Activated CD4-positive, alpha-beta T cell treated with anti-CD3 and anti-CD28 coated beads, Interleukin-2, amount 50 U/mL, for 48 hours (primary cell): ENCODE measurements at places on chromosomes 2 and 18.

- DNase-seq: no peak
Observed at GRCh38 chr2:229488232-229488631, 217.1 kb upstream of the PID1 start.

- no peak for DNase-seq
Observed at GRCh38 chr2:175576270-175576669, 394.8 kb upstream of the ATP5MC3 start.

DNA sequence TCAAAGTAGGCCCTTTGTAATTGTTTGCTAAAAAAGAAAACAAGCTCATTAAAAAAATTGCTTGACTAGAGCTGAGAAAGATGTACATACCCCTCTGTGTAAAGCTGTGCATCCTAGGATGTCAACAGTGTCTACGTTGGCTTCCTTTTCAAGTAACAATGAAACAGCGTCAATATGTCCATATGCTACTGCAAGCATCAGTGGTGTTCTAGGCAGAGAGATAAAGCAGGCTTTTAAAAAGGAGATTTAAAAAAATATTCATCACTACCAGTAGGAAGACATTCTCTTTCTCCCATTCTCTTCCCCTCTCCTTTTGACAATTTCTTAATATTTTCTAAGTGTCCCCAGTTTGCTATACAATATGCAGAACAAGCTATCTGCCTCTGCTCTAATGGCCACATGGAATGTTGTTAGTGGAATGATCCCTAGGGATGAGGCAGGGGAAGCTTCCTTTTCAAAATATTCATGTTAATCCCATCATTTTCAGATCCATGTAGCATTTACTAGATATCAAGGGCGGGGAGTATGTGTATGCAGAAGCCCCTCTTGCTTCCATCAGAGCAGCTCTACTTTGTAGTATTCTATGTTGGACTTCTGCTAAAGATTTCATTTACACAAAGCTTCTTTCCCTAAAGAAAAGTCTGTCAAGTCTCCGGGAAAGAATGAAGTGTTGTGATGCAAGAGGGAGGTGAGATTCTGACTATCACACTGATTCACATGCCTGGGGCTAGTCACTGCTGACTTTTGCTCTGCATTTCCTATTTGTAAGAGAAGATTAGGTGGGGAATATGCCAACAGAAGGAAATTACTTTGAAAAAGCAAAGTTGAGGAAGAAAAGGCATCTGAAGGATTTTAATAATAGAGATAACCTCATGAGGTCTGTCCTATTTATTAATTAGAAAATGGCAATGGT, 81.5 kb upstream of the PGAP1 start:
- no peak for DNase-seq

- DNase-seq: no peak
Observed at GRCh38 chr2:24085200-24085489, 511 bp upstream of the TP53I3 start.

- peak; percentile 34 for DNase-seq
Observed at GRCh38 chr18:74353169-74353775, 37.6 kb downstream of the C18orf63 start.

GRCh38 chr2:231007286-231008098, 11.6 kb downstream of the SPATA3 start:
- no peak for DNase-seq

DNA sequence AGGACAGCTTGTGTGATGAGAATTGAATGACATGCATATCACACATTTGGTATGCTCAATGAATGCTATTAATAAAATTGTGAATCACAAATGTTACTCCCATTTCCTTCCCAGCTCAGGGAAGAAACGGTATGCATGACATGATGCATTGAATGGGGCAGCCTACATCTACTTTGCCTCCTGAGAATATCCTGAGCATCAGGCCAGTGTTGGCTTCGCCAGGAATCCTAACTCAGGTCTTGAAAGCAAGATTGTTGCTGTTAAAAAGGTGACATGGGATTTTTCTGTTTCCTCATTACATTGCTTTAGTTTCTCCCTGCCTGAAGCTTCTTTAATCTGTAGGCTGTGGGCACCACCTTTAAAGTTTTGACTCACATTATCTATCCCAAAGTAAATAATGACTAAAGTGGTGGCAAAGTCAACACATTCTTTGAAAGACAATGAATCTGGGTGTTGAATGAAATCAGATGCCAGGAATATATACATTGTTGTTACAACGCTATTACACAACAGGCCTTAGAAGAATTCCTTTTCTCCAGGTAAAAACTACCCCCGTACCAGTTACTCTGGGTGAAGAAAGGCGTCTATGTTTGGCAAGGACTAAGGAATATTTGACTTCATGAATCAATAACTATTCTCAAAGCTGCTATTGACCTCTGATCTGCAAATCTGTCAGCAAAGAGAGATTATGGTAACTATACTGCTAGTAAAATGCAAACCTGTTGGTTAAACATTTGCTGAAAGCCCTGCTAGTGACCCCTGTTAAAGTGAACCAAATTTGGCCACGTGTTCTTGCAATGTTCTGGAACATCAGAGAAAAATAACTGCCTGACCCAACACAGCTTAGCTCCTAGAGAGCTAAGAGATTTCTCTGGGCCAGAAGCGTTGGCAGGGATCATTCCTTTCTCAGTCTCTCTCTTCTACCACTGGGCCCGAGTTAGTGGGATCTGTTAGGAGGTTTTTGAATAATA, 30.5 kb upstream of the NEDD4L start:
- DNase-seq: no peak

GRCh38 chr2:18301421-18302139, 258.9 kb downstream of the RDH14 start:
- no peak for DNase-seq

GRCh38 chr2:129193961-129194360, 785.5 kb upstream of the RAB6C start:
- DNase-seq: no peak

- no peak for DNase-seq
Observed at GRCh38 chr2:217527590-217528202, 475.1 kb downstream of the TNS1 start.

GRCh38 chr2:96575785-96576456, 39.4 kb downstream of the ARID5A start:
- no peak for DNase-seq

- DNase-seq: no peak
Observed at GRCh38 chr18:24197412-24197811, 58.5 kb downstream of the CABYR start.

- no peak for DNase-seq
Observed at GRCh38 chr2:191791953-191792560, 54.8 kb downstream of the CAVIN2 start.

GRCh38 chr2:106181064-106181463, 13.0 kb downstream of the UXS1 start:
- no peak for DNase-seq

DNA sequence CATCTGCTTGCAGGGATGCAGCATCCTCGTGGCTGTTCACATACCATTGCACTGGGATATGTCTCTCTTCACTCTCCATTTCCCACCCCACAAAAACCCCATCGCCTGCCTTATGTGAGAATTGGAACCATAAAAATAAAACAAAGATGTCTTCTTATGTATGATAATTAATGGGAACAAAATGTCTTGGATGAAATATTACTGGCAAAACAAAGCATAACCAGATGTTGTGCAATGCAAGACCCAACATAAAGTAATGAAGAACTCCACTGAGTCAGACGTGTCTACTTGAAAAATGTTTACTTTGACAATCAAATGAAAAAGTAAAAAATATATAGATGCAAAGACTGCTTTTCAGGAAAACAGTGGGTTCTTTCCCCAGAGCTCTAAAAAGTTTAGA, 611.3 kb upstream of the SYT4 start:
- DNase-seq: no peak
